GM03348 (cell line): ENCODE measurements at places on chromosomes 5 and 9.
A peak's percentile ranks its signal among the peaks of the same experiment; 100 is the strongest.

GRCh38 chr9:33297432-33297831 lies 7.1 kb downstream of the NFX1 start:
- DNase-seq, result no peak

- DNase-seq, result no peak
These were observed 80.5 kb downstream of the SLC1A3 start for GRCh38 chr5:36686881-36687280.

GRCh38 chr9:35767458-35767857 lies 13.4 kb upstream of the MSMP start:
- no peak for DNase-seq

- peak; percentile 69 for DNase-seq
These were observed 103.9 kb downstream of the SPOCK1 start for GRCh38 chr5:137395011-137395755.

DNA sequence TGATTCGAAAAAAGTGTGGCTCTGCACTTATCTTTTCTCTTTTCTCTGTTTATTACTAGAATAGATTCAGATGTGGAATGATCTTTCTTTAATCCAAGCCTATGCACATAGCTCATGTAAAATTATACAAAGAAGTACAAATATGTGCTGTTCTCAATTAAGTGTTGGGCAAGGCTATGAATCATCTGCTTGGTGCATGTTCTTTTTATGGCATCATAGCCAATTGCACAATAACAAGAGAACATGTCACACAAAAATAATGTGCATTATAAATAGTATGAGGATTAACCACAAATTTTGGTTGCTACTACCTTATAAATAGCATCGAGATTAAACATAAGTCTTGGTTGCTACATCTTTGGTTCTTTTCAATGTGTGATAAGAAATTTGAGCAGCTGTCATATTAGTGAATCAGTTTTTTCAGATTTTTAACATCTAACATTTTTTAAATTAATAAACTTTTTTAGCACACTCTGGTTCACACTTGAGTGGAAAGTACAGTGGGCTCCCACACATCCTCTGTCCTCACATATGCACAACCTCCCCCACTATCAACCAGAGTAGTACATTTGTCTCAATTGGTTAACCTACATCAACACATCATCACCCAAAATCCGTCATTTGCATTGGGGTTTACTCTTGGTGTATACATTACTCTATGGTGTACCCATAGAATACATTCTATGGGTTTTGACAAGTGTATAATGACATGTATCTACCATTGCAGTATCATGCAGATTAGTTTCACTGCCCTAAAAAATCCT lies 6.8 kb upstream of the RECK start:
- peak; percentile 54 for DNase-seq

DNA sequence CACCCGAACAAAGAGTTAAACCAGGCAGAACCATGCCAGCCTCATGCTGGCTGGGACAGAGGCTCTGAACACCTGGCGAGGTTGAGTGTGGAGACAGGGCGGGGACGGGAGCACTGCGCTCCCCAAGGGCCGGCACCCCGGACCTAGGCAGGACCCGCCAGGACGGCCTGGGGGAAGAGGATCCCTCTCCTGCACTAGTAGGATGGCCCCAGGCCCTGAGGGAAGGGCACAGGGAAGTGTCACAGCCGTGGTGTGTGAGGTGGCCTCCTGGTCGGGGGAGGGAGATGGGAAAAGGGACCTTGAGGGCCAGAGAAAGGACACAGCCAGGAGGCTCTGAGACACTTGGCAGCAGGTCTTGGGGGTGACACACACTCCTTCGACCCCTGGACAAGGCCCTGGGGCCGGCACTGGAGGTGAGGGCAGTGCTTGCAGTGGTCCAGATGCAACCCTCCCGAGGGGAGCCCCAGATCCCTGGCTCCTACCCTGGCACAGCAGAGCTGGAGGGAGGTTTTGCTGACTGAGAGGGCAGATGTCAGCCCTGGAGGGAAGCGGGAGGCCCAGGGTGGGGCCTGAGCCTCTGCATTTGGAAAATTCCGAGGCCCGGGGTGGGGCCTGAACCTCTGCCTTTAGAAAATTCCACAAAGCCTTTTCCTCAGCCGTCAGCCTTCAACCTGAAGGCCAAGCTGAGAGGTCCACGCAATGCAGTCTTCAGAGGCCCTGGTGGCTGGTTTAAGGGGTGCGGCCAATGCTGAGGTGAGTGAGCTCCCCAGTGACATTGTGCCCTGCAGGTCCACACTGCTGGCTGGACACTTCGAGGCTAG lies 24.8 kb upstream of the TERT start:
- no peak for DNase-seq

- DNase-seq, result no peak
These were observed 179.8 kb downstream of the SLC12A2 start for GRCh38 chr5:128263357-128263756.

- no peak for DNase-seq
These were observed 416.6 kb downstream of the ARHGEF28 start for GRCh38 chr5:74042559-74042958.

GRCh38 chr9:92077888-92078287 lies 37.3 kb downstream of the SPTLC1 start:
- no peak for DNase-seq

- DNase-seq, result no peak
These were observed 389.2 kb upstream of the NUDT12 start for GRCh38 chr5:103951776-103952175.

GRCh38 chr9:132994410-132995120 lies 16.1 kb downstream of the GFI1B start:
- peak; percentile 60 for DNase-seq

GRCh38 chr5:176716320-176716719 lies 69.0 kb downstream of the TSPAN17 start:
- DNase-seq, result peak; percentile 54

DNA sequence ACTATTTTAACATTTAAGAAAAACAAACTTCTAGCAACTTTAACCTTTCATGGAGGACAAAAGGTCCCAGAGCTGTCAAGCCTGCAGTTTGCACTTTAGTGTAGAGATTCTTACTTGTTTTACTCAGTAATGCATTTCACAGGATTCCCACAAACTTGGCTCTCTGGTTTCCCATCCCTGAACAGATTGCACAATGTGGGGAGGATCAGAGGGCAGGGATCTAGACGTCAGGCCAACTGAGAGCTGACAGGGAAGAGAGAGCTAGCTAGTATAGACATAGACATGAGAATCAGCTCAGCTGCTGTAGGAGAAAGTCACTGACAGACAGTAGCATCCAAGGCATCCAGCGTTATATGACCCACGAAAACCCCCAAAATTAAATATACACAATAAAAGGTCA lies 20.9 kb upstream of the BNIP1 start:
- peak; percentile 31 for DNase-seq

DNA sequence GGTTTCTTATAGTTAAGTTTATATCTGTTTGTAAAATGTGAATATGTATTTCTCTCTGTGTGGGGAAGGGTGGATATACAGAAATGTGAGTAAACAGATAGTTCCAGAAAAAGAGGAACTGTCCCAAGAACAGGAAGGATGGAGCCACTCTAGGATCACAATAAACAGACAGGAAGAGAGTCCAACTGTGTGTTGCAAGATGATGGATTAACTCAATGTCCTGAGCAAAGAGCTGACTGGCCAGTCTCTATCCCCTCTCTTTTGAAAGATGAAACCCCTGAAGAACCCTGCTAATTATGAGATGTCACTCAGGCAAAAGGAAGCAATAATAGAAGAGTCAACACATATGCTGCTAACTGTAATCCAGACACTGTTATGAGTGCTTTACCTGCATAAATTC lies 202.7 kb downstream of the SEMA6A start:
- DNase-seq, result no peak

DNA sequence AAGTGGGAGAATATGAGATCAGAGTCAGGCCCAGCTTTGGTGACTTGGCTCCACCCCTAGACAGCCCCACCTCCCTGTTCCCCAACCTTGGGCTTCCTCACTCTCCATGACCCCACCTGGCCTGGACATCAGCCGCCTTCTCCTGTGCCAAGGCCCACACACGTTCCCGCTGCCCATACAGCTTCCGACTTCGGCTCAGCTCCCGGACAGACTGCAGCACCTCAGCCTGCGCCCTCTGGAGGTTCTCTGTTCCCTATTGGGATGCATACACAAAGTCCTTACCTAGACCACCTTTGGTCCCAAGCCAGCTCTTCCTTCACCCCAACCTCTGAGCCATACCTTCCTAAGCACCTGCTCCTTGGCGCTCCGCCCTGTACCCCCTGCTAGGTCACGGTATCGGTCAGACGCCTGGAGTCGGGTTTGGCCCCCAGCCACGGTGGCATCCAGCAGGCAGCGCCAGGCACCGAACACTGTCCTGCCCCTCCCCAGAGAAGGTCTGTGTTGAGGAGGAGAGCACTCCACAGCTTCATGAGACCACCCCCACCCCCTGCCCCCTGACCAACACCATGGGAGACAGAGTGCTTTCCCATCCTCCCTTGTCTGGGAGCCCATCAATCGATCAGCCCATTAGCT lies 2.0 kb downstream of the FCHSD1 start:
- DNase-seq, result no peak

DNA sequence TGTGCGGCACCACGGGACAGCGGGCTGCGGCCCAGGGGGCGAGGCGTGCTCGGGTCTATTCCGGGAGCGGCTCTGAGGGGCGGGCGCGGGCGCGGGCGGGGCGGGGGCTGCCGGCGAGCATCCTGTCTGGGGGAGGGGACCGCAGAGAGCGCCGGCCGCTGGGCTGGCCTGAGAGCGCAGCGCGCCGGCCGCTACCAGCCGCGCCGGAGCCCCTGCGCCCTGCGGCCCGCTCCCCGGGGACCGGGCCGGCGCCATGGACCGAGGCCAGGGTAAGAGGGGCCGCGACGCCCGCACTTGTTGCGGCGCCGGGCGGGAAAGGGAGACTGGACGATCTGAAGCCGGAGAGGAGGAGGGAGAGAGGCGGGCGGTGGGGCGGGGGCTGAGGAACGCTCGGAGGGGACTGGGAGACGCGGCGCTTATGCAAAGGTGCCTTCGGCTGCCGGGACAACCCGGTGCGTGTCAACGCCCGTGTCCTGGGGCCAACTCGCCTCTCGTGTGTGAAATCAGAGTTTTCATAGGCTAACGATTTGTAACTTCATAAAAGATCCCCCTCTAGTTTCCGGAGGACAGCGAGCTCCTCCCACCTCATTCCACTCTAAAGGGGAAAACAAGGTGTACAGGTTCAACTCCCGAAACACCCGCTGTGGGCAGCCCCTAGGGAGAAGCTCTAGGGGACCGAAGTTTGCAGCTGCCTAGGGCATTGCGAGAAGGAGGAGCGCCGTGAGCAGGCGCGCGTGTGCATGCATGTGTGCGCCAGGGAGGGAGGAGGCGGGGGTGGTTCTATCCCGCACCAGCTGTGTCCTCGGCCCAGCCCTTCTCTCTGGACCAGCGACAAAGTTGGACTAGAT lies at the start of gene AFAP1L1:
AFAP1L1 (plus strand) TSS at position 144 of the 848 bp plus-strand sequence; CDS start at position 254, 110 bp downstream.
- DNase-seq, result peak; percentile 83

GRCh38 chr9:76701441-76702039 lies 62.7 kb upstream of the PCA3 start:
- DNase-seq, result peak; percentile 58

DNA sequence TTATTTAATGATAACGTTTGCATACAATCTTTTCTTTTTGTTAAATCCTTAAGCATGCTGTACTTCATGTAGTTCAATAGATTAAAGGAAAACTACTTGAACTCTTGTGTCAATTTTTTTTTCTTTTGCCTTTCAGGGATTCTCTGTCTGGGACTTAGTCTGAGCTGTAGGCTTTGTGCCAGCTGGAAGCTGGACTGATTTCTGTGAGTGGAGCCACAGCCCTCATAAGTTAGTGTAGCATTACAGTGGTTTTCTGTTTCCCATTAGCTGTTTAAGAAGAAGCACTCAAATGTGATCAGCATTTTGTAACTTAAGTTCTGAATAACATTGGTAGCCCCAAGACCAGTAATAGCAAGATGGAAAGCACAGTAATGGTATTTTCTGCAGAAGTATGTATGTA lies 330.6 kb upstream of the MEF2C start:
- peak; percentile 72 for DNase-seq

- DNase-seq, result no peak
These were observed 17.8 kb upstream of the LAMC3 start for GRCh38 chr9:130990978-130991777.

DNA sequence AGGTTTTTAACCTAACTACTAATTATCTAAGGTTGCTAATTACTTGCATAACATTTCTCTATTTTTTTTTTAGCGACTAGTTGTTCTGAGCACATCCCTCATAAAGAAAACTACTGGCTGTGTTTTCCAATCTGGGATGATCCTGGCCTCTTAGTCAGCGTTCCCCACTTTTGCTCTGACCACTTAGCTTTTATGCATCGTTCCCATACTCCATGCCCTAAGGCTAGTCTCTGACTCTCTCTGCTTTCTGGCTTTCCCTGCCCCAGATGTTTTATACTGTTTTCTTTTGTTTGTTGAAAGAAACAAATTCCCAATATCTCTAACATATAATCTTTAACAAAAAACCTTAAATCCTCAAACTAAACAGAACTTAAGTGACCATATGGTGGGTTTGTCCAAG lies 217.9 kb downstream of the SPATA31D1 start:
- DNase-seq, result no peak

GRCh38 chr5:171263181-171263580 lies 45.9 kb upstream of the TLX3 start:
- no peak for DNase-seq

DNA sequence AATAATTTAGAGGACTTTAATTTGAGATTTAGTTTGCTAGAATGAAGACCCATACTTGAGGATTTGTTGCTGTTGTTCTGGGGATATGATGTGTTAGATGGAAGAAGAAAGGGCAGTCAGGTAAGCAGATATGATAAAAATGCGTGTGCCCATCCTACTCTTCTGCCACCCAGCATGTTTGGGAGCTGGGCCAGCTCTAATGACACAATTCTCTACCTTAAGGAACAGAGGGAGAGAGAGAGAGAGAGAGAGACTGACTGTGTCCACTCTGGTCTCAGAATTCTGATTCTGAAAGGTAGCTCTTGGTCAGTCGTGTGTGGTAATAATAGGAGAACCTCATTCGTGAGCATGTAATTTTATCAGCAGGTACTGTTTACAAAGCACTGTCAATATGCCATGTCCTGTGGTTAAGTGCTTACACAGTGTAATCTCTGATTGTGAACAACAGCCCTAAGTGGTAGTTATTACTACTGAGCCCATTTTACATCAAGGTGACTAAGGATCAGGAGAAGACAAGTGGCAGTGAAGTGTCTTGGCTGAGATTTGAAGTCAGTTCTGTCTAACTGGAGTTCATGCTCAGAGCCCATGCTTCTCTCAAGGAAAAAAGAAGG lies 307.4 kb upstream of the SEMA6A start:
- no peak for DNase-seq

GRCh38 chr9:4464911-4465513 lies 25.3 kb upstream of the SLC1A1 start:
- DNase-seq, result no peak
